ENCODE measurements at places on chromosomes 1 and 21.
A peak's percentile ranks its signal among the peaks of the same experiment; 100 is the strongest.

DNA sequence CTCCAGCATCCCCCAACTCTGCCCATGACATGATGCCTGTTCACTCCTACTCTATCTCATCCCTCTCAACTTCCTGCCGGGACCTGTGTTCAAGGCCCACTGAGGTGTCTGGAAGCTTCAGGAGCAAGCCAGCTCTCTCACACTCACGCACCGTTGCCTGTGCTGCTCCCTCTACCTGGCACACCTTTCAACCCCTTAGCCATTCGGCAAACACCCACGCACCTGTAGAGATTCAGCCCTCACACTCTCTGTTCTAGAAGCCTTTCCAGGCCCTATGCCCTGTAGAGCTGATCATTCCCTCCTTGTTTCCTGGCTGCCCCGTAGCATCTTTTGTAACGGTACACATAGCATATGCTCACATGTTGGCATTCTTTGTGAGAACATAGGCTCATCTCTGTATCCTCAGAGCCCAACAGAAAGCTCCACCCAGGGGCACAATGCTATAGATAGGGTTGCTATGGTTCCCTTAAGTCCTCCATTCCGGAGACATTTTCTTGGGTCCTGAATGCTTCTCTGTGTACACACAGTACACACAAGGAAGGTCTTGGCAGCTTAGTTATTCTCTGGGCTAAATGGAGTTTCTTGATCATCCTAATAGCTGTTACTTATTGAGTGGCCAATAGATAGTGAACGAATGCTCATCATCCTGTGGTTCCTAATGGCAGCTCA lies 1.3 kb downstream of the C8B start:
- DNase-seq: no peak

GRCh38 chr21:41794600-41794999 lies 27.7 kb upstream of the RIPK4 start:
- no peak for DNase-seq

DNA sequence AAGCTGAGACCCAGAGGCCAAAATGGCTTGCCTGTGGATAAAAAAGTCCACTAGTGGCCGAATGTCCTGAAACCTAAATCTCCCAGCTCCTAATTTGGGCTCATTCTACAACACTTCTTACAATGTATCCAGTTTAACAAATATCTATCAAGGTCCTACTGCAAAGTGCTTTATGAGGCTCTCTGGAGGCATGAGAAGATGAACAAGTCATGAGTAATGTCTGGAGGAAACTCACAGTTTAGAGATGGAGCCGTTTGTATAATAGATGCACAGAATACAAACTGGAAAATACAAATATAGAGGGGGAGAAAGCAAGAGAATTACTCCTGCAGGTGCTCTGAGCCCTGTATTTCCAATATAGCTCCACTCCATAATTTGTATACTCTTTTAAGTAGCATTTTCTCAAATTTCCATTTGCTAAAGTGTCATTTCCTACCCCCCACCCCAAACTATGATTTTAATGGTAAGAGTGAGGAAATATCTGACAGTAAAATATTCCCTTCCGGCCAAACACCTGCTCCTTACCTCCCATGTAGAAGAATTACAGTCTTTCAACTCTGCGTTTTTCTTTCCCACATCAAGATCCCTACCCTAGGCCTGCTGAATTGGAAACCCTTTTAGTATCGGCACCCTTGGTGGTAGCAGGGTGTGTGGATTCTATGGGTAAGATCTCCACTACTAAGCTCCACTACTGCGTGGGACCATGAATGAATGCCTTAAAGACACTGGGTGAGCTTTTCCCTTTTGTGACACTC lies 3.3 kb upstream of the ADAMTS5 start:
- no peak for DNase-seq

DNA sequence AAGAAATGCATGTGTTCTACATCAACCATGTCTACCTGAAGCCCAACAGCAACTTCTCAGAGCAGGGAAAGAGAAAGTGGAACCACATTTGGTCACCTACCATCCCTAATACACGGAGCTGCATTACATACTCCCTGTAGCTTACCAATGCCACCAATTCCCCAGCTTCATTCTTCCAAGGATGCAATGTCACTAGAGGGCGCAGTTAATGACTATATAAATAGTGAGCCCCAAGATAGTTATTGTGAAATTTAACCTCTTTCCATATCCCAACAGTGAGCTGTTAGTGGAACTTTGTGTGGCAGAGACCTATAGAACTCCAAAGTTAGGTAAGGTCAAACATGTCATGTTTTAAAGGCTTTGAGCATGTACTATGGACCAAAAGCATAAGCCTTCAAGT lies 618.3 kb downstream of the SMYD3 start:
- peak; percentile 27 for DNase-seq

GRCh38 chr1:227887697-227888403 lies 59.9 kb downstream of the WNT9A start:
- no peak for DNase-seq

GRCh38 chr1:91864017-91864700 lies 21.8 kb downstream of the TGFBR3 start:
- no peak for DNase-seq

DNA sequence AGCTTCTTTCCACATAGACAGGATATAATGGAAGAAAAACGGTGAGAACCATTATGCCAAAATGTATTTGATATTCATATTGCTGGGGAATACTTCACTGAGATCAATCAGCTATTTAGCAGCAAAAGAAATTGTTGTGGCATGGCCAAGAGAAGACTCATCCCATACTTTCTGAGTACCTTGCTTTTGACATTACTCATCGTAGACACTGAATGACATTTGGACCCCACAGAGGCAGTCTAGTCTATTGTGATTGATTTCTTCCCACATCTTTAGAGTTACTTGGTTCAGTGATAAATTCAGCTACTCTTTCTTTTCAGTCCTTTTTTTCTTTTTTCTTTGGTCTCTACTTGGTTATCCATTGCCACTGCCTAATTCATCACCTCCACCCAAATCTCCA lies 22.1 kb downstream of the ATP1B1 start:
- DNase-seq: no peak

DNA sequence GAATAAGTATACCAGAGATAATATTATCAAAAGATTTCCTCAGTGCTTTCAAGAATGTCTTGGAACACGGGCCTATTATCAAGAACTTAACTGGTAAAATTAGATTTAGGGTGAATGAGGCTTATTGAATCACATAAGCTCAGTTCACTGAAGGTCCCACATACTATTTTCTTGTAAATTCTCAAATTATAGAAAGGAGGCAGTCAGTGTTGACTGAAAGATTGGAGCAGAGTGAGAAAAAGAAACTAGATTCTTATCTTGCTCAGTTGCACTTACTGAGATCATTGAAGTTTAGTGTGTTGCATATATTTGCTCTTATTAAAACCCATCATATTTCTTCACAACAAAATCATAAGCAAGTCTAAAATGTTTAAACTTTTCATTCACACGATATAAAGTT lies 3.9 kb upstream of the RGS1 start:
- DNase-seq: no peak

DNA sequence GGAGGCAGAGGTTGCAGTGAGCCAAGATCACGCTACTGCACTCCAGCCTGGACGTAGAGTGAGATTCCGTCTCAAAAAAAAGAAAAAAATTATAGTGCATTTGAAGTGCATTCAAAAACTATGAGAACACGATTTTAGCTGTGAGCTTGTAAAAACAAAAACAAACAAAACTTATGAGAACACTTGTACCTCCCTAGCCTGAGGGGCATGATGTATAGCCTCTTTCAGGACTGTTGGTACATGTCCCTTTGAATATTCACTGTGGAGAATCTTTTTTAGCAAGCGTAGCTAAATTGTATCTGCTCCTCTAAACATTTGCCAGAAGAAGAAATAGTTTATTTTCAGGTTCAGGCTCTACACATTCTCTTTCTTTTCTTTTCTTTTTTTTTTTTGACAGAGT lies 9.5 kb upstream of the DEGS1 start:
- no peak for DNase-seq

GRCh38 chr1:116722016-116722838 lies 32.0 kb upstream of the CD2 start:
- DNase-seq: peak; percentile 77

- DNase-seq: no peak
These were observed 827 bp downstream of the FMN2 start for GRCh38 chr1:240092301-240093119.

GRCh38 chr1:230271300-230272035 lies 154.7 kb downstream of the PGBD5 start:
- DNase-seq: no peak

DNA sequence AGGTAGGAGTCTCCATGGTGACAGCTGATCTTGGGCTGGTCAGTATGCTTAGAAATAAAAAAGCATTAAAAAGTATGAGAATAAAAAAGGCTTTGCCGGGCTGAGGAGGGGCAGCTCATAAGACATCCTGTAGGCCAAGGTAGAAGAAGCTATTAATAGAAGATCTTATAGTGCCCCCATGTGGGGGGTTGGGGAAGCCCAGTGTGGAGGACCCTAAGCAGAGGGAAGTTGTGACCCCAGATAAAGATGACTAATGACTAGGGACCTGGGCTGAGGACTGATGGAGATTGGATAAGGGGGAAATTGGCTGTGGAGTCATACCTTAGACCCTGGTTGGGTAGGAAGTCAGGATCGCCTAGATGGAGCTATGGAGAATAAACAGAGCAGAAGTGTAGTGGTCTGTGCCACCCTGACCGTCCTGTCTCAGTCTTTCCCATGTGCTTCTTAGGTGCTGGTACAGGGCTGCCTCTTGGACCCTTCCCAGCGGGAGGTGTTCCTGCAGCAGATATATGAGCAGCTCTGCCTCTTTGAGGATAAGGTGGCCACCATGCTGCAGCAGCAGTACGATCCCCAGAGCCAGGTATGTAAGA lies 25.0 kb downstream of the SZT2 start:
- peak; percentile 68 for DNase-seq

DNA sequence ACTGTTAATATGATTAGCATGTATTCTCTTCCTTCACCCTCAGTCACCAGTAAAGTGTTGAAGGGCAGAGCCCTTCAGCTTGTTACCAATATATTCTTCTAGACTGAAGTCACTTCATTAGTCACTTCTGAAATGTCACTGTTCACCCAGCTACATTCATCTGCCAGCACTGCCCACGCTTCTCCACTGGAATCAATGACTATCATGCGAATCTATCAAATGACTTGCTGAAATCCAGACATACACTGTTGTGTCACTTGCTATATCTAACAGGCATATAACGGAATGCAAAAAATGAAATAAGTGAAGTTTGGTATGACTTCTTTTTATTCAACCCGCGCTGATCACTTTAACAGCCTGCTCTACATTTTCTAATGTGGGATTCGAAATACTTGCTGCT lies 16.1 kb downstream of the FH start:
- no peak for DNase-seq

DNA sequence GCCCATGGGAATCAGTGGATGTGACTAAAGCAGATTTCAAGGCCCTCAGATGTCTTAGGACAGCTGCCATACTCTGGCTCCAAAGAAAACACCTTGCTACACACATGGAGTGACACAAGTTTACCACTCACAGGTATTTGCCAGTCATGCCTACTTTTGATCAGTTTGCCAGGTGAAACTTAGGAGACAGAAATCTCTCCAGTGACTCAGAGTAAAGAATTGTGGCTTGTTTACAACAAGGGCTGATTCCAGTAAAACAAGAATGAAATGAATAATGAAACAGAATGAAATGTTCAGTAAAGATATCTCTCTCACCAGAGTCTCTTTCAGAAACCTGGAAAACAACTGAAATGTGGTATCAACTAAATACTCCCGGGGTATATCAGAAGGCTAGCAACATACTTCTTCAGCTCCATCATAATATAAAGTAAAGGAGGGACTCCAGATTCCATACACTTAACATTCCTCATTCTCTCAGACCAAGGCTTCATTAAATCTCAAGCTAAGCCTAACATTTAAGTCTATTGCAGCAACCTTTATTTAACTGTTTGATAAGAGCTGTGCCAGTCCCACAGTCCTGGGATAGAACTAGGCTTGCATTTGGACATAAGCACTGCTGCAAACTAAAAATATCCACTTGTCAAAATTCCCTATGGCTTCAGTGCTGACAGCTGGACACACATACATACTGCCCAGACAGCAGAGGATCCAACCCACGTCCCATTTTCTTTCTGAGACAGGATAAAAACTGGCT lies 143.3 kb downstream of the SIPA1L2 start:
- DNase-seq: no peak

DNA sequence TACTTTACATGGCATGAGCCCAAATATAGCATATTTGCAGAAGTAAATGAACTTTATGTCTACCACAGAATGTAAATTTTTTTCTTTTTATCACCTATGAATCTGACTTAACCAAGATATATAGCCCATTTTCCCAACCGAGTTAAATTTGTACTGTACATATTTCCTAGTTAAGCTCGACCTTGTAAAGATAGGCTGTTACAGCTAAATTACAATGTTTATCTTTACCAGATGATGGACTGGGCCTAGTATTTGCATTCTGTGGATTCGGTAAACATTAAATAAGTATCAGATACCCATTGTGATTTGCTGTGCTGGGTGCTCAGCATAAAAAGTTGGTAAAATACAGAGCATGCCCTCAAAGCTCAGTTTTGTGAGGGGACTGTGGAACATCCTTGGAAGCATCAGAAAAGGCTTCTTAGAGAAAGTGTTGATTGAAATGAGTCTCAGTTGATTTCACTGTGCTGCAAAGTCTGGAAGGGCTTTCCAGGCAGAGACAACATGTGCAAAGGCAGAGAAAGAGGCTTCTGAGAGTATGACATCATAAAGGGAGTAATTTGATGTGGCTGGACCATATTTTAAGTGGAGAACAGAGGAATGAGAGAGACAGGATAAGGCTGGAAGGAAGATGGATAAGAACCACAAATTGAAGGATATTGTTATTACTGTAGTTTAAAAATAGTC lies 27.4 kb downstream of the MORC3 start:
- DNase-seq: no peak

- DNase-seq: no peak
These were observed 35.7 kb downstream of the TNFRSF8 start for GRCh38 chr1:12098786-12099185.

DNA sequence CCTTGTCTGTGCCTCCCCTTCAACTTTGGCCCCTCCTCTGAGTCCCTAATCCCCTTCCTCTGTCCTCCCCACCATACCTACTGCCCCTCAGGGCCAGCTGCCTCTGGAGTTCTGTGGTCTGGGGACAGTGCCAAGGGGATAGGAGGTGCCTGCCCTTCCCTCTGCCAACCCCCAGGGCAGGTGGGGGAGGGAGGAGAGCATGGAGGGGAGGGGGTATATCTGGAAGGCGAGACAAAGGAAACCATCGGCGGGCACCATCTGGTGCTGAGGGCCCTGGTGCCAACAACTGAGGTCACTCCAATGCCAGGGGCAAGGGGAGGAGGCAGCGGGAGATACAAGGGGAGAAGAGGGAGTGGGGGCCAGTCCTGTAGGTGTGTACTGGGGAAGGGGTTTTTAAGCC lies 9.6 kb downstream of the RAB25 start:
- no peak for DNase-seq
